Fibroblast of skin of left biceps (primary cell): ENCODE measurements at places on chromosomes 13 and 19.

DNA sequence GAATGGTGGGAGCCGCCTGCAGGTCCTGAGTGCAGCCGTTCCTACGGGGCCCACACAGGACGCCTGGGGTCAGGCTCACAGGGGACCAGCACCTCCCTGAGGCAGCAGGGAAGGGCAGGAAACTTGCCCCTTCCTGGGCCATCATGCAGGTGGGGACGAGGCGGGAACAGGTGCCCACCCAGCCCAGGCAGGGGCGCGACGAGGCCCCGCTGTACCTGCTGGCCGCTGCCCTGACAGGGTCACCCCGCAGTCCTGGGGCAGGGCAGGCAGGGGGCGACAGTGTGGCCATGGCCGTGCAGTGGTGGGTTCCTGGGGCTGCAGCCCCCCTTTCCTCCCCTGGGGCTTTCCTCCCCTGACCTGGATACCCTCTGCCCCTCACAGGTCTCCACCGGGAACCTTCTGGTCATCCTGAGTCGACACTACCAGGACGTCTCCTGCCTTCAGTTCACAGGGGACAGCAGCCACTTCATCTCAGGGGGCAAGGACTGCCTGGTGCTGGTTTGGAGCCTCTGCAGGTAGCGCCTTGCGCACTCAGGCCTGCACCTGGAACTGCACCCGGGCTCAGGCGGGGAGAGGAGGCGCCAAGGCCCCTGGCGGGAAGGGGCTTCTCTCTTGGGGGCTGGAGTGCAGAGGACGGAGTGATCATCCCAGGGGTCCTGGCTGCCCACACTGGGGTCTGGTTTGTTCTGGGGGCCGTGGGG is 5.4 kb downstream of the WDR18 start:
- DNase-seq, result no peak

- DNase-seq, result no peak
Observed at GRCh38 chr13:98048265-98048664, 94.6 kb upstream of the FARP1 start.

DNA sequence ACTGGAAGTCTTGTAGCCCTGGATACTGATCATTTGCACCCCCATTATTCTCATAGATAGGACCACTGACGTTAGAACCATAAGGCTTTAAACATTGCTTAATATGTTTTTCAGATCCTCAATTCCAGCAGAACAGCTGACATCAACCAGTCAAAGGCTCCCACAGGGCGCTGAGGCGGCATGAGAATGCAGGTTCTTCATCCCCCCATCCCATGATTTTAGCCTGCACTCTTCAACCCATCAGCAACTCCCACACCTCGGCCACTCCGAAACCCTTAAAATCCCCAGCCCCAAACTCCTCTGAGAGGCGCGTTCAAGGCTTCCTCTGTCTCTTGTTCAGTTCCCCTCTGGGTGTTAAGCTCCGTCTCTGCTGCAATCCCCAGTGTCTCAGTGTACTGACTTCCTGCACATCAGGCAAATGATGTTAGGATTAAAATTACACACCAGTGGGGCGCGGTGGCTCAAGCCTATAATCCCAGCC is 24.3 kb upstream of the LAMP1 start:
- no peak for DNase-seq

GRCh38 chr13:53043398-53043797 is 14.8 kb downstream of the OLFM4 start:
- no peak for DNase-seq

DNA sequence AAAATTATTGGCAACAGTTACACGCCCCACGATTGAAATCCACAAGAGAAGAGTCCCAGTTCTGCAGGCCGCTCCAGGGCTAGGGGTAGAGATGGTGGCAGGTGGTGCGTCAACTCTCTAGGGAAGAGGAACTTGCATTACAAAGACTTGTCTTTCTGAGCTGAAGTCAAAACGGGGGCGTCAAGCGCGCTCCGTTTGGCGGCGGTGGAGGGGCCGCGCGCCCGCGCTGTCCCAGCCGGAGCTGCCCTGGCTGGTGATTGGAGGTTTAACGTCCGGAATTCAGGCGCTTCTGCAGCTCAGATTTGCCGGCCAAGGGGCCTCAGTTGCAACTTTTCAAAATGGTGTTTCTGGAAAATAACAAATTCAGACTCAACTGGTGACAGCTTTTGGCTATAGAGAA is 38.9 kb downstream of the SOX1 start:
- DNase-seq, result no peak
